ENCODE measurements at places on chromosomes 2 and 18.

- no peak for DNase-seq
Observed at GRCh38 chr2:52386433-52387030, 1354.6 kb upstream of the NRXN1 start.

DNA sequence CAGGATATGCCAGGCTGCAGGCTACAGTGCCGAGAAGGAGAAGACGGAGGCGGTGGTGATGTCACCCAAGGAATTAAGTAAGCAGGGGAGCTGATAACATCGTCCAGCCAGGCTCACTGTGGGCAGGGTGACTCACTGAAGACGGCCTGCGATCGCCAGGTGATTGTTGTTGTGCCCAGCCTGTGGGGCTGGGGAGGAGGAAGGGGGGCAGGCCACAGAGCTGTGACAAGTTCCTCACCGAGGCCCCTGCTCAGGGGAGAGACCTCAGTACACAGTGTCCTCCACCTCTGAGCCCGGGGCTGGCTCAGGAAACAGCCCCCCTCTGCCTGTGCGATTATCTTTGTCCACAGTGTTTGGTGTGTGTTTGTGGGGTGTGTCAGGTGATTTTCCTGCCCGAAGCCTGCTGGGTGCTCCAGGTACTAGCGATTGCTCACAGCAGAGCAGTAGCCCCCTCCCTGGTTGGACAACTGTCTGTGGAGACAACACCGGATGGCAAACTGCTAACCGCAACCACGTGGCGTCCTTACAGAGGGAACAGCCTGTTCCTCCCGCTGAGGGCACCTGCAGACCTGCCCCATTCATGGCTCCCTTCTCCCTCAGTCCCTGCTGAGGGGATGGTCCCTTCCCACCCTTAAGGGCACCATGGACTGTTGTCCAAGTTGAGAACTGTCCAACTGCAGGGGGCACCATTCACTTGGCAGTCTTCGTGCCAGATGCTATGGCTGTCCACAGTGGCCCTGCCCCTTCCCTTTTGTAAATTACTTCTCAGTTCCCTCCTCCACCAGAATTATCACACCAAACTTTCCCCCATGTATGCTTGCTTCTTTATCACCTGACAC is 95.1 kb downstream of the ZFP36L2 start:
- DNase-seq, result peak; percentile 13

DNA sequence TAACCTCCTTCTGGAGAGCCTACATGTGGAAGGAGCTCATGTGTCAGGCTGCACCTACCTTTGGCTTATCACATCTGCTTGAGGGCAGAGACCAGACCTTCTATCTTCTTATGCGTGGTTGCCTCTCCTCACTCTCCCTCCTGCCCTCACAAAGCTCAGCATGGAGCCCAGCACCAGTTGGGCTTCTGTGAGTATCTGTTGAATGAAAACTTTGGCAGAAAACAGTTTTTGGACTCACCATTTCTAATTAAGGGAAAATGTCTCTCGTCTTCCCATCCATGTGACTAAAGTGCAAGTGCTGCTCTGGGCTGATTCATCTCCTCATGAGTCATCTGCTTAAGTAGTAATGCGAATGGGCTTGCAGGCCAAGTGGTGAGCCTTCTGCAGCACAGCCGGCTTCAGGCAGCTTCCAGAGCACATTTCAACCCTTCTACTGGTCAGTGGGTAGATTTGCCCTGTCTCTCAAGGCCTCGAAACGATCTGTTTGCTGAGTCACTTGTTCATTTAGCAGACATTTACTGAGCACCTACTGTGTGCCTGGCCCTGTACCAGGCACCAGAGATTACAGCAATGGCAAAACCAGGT is 102.6 kb downstream of the VSNL1 start:
- DNase-seq, result no peak

- peak; percentile 6 for DNase-seq
Observed at GRCh38 chr2:24304098-24304497, 56.2 kb downstream of the ITSN2 start.

GRCh38 chr18:49109565-49110251 is 158.9 kb upstream of the SMAD7 start:
- no peak for DNase-seq

DNA sequence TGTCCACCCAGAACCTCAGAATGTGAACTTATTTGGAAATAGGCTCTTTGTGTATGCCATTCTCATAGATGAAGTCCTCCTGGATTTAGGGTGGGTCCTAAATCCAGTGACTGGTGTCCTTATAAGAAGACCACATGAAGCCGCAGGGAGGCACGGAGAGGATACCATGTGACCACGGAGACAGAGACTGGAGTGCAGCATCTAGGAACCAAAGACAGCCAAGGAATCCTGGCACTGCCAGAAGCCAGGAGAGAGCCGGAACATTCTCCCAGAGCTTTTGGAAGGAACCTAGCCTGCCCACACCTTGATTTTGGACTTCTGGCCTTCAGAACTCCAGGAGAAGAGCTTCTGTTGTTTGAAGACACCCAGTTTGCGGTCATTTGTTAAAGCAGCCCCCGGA is 49.7 kb downstream of the ARL4C start:
- DNase-seq, result no peak

DNA sequence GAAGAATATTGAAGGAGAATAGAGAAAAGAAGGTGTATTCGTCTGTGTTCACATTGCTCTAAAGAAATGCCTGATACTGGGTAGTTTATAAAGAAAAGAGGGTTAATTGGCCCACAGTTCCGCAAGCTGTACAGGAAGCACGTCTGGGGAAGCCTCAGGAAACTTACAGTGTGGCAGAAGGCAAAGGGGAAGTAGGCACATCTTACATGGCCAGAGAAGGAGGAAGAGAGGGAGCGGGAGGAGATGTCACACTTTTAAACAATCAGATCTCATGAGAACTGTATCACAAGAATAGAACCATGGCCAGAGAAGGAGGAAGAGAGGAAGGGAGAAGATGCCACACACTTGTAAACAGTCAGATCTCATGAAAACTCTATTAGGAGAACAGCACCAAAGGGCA is 159.6 kb upstream of the TPO start:
- DNase-seq, result no peak

DNA sequence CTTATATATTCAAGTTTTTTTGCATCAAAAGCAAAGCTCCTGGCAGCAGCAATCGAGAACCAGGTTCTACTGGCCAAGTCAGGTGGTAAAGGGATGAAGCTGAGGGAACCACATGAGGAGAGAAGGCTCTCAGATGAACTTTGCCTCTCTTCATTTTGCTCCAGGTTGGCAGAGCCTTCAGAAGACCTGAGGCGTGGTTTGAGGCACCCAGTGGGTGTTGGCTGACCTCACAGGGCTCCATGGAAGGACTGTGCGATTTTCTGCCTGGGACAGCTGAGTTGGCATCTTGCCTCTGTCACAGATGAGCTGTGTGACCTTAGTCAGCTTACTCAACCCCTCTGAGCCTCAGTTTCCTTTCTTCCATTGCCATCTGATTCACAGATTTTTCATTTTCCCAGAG is 89.0 kb downstream of the INSIG2 start:
- DNase-seq, result no peak

GRCh38 chr18:70221915-70222278 is 16.4 kb upstream of the RTTN start:
- no peak for DNase-seq

GRCh38 chr18:32469691-32470459 is 807 bp downstream of the GAREM1 start:
- peak; percentile 84 for DNase-seq

GRCh38 chr2:120995656-120996190 is 260.1 kb downstream of the GLI2 start:
- no peak for DNase-seq

- no peak for DNase-seq
Observed at GRCh38 chr18:24514439-24514838, 54.0 kb downstream of the HRH4 start.
